A172 (cell line): ENCODE measurements at places on chromosomes 16 and 17.

GRCh38 chr17:64216338-64217248 lies 46.5 kb downstream of the TEX2 start:
- DNase-seq = no peak

- DNase-seq = no peak
These were observed 84.3 kb upstream of the DOC2B start for GRCh38 chr17:265718-266117.

DNA sequence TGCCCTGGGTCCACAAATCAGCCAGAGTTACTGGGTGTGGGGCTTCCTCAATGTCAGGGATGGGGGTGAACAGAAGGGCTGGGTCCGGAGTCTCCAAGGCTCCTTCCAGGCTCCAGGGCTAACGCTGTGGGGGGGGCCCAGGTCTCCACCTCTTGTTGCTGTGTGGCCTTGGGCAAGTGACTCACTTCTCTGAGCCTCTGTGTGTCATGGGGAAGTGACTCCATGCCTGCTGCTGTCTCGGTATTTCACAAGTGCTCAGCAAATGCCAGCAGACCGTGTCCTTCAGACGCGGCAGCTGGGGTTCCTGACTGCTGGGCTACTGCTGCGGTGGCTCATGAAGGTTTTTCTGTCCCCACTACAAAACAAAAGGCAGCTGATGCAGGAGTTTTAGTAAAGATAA lies 26.6 kb downstream of the JPH3 start:
- peak; percentile 6 for DNase-seq

DNA sequence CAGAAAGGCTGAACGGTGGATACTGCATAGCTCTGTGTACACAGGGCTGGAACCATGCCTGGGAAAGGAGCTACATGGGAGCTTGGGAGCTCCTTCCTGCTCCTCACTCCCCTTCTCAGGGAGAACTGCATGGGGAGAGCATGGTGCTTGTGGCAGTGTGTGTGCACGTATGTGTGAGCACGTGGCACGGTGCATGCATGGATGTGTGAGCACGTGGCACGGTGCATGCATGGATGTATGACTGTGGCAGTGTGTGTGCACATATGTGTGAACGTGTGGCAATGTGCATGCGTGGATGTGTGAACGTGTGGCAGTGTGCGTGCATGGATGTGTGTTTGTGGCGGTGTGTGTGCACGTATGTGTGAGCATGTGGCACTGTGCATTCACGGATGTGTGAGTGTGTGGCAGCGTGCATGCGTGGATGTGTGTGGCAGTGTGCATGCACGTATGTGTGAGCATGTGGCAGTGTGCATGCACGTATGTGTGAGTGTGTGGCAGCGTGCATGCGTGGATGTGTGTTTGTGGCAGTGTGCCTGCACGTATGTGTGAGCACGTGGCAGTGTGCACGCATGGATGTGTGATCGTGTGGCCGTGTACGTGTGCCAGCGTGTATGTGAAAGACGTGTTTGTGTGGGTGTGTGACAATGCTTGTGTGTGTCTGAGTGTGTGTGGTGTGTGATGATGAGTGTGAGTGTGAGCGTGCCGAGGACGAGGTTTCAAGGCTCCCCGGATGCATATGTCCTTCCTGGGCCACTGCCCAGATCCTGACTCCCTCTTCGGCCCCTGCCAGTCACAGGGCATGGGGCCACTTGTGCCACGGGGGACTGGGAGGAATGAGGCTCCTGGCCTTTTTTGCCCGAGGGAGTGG lies 52.4 kb upstream of the JPH3 start:
- no peak for DNase-seq

- DNase-seq = no peak
These were observed 24.0 kb upstream of the SSTR5 start for GRCh38 chr16:1048442-1049112.
